ENCODE measurements at places on chromosomes 7 and 10.

- DNase-seq, result peak; percentile 93
Observed at GRCh38 chr7:73683056-73683787, at the start of the genes BUD23 and DNAJC30. Gene BUD23 (plus strand): TSS chr7:73683597. CDS start chr7:73683626, 29 bp downstream. Gene DNAJC30 (minus strand): TSS chr7:73683453. CDS start chr7:73683423, 30 bp downstream.

GRCh38 chr7:47248797-47249196 is 333.1 kb downstream of the TNS3 start:
- no peak for DNase-seq

DNA sequence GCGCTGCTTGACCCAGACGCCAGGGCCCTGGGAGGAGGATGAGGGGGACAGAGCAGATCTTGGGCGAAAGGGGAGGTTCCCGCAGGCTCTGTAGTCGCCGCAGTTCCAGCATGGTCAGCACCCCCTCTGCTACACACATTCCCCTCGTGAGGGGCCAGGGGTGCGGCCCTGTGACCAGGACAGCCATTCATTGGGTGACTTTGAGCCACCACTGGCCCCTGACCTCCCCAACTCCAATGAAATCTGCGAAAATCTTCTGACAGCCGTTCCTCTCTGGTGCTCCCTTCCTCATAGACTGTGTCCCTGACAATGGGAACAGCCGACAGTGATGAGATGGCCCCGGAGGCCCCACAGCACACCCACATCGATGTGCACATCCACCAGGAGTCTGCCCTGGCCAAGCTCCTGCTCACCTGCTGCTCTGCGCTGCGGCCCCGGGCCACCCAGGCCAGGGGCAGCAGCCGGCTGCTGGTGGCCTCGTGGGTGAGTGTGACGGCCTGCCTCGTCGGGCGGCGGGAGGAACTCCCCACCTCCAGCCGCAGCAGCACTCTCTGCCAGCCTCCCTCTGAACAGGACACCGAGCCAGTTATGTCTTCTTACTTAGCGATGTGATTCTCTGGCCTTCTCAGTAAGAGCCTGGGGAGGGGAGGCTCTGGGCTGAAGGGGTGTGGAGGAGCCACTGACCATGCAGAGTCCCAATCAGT is 825 bp downstream of the TMEM176A start:
- DNase-seq, result no peak

DNA sequence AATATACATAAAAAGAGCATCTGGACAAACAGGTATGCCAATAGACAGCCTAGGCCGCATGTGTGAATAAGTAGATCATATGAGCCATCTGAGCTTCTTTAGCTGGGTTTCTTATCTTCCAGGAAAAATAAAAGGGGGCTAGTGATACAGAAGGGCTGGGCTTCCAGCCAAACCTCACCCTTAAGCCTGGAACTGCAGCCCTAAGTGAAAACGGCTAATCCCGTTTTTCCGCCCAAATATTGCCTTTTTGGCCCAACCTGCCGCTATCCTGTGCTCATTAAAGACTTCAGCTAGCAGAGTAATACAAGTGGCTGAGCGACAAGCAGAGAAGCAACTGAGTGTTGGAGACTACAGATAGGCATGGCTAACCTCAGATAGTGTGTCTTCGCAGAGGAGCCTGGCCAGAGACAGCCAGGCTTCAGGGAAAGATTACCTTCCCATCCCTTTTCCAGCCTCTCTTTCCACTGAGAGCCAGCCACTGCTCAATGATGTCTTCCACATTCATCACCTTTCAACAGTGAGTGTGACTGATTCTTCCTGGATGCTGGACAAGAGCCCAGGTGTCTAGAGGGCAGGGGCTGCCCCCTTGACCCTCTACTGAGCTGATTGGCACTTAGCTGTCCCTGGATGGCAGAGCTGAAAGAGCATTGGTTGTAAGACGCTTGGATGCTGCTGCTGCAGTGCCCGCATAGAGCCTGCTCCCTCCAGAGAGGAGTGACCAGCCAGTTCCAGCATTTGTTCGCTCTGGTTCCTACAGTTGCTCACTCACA is 108.9 kb downstream of the ITGB8 start:
- DNase-seq, result no peak

DNA sequence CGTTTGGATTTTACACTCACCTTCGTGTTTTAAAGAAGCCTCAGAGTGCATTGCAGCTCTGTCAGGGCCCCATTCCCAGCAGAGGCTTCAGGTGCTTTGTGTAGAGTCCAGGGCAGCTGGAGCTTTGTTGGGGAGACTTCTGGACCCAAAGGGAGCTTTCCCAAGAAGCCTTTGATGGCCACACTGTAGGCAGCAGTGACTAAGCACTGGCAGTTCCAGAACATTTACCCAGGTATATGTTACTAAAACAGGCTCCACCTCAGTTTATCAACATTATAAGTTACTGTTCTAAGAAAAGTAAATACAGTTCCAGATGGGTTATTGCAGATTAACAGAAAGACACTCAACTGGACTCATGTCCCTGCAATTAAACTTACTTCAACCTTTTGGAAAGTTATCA is 66.8 kb downstream of the LANCL2 start:
- DNase-seq, result no peak

GRCh38 chr7:141974831-141975230 is 1.3 kb upstream of the TAS2R38 start:
- no peak for DNase-seq

DNA sequence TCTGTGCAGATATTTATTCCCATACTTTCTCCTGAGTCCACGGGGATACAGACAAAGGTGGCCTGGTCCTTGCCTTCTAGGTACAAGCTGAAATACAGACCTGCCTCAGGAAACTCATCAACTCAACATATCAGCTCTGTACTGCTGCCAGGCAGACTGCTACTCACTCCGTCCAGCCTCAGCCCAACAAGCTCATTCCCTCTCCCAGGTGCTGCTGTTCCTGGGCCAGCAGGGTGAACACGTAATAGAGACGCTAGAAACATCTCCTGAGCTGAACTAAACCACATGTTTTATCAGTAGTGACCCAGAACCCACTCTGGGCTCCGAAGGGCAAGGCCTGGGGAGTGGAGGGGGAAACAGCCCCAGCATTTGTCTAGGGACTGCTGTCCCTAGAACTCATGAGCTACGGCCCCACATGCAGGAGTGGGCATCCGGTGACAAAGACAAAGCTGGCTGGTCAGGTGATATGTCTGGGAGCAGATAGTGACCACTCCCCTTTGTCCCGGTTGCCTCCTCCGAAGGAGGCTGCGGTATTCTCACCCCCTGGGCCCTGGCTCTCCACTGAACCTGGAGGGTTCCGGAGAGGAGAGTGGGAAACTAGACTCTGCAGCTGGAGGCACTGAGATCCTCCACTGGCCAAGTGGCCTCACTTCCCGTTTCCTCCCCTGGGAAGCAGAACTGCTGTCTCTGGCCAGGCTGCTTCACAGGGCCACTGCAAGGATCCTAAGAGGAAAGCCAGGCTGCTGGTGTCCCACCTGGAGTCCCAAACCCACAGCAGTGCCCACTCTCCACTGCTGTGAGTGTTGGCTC is 116.1 kb downstream of the FAM53B start:
- DNase-seq, result no peak

DNA sequence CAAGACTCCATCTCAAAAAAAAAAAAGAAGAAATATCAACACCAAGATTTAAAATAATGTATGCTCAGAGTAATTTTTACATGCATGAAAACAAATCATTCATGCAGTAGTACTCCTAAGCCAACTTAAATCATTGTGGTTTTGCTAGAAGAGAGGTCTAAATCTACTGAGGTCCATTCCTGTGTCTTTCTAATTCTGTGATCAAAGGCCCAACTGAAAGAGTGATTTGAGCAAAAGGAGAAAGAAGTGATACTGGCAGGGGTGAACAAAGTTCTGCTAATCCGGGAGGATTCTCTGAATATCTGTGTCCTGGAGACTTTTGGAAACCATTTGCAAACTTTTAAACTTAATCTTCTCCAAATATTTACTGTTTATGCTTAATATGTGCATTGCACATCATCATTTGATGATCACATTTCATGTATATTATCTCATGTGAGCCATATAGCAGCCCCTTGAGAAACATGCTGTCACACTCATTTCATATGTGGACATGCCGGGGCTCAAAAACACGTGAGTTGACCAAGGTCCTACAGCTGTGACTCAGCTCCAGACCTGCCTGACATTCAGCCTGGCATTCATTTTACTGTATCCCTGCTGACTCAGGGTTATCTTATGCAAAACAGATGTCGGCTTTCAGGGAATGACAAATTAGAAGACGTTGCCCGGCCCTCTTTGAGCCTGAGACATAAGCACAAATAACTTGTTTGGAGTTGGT is 76.4 kb downstream of the FAM107B start:
- no peak for DNase-seq

DNA sequence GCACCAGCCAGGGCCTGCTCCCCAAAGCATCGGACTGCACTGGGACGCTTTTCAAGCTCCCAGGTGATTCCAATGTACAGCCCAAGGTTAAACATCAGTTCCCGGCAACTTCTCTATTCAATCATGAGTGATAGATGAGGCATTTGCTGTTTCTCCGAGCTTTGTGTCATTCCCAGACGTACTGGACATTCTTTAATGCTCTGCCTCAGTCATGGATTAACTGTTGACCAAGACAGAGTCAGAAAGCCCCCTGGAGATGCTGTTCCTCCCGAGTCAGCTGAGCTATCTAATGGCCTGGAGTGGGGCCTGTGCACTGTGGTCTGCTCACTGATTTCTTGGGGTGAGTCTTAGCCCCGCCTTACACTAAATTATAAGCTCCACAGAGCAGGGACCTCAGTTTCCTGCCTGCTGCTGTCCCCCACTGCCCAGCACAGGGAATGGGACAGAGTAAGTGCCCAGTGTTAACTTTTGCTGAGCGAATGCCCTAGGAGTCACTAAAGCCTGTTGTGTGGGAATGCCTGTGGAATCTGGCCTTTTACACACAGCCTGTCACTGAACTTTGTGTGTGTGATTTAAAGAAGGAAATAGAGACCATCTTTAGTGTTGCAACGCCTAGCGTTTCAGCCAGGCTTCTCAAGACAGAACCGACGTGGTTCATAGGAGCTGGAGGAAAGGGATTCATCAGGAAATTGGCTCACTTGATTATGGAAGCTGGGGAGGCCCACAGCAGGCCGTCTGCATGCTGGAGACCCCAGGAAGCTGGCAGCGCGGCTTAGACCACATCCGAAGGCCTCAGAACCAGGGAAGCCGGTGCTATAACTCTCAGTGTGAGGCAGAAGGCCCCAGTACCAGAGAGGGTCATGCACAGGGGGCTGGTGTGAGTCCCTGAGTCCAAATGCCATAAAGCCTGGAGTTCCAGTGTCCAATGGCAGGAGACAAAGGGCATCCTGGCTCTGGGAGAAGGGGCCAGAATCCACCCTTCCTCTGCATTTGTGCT is 29.3 kb upstream of the RNF32 start:
- no peak for DNase-seq

- DNase-seq, result no peak
Observed at GRCh38 chr7:34299066-34299465, 359.0 kb upstream of the NPSR1 start.

DNA sequence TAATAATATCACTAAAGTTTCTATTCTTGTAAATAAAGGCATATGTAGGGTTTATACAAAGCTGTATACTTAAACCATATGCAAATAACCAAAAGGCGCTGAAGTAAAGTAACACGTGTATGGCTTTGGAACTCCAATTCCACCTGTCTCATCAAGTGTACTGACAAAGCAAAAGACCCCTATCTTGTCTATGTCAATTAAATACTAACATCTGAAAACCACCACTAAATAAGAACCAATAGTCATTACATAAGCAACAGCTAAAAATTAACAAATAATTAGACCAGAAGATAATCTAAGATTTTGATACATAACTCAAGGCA is 93.9 kb downstream of the KMT2C start:
- DNase-seq, result no peak

- no peak for DNase-seq
Observed at GRCh38 chr7:23530405-23530804, 1.4 kb downstream of the TRA2A start.

DNA sequence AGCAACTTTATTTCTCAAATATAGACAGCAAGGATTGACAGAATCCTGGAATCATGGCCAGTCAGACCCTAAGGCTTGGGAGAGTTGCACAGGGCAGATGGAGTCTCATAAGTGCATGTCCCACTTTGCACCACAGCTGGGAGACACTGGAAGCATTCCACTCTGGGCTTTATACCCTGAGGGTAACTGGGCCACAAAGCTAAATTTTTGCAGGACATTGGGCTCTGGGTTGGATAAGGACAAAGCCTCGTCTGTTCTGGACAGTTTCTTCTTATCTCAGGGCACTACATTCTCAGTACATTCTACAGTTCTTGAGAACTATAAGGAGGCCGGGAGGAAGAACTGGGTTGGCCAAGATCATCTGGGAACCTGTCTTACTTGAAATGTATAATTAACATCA is 158.3 kb upstream of the IGFBP3 start:
- DNase-seq, result no peak

- DNase-seq, result no peak
Observed at GRCh38 chr7:32039000-32039756, 31.0 kb downstream of the PDE1C start.

DNA sequence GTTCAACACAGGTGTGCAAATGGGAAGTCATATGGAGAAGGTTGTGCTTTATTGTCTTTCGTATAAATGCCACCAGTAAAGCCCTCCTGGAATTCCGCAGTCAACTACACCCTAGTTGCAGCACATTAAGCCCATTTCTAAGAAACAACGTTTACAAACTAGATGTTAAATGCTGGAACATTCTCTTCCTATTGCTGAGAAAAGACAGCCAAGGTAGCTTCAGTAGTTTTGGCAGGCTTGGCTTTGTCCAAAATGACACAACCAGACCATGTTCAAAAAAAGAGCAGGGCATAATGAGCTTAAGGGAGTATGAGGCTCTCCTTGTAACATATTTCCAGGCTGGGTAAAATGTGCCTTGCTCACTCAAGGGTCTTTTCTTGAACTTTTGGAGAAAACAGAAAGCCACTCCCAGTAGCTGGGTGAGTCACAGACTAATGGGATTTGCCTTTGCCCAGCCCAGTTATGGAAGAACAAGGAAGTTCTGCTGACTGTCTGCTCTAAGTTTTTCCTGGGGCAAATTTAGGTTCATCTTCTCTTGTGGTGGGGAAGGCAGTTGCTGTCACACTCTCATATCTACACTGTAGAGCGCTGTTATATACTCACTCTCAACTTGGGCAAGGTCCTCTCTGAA is 238.7 kb downstream of the PLXNA4 start:
- DNase-seq, result no peak

GRCh38 chr7:27160145-27160545 is 3.7 kb upstream of the HOXA7 start:
- DNase-seq, result no peak

- DNase-seq, result no peak
Observed at GRCh38 chr7:151758622-151759540, 118.0 kb downstream of the PRKAG2 start.

DNA sequence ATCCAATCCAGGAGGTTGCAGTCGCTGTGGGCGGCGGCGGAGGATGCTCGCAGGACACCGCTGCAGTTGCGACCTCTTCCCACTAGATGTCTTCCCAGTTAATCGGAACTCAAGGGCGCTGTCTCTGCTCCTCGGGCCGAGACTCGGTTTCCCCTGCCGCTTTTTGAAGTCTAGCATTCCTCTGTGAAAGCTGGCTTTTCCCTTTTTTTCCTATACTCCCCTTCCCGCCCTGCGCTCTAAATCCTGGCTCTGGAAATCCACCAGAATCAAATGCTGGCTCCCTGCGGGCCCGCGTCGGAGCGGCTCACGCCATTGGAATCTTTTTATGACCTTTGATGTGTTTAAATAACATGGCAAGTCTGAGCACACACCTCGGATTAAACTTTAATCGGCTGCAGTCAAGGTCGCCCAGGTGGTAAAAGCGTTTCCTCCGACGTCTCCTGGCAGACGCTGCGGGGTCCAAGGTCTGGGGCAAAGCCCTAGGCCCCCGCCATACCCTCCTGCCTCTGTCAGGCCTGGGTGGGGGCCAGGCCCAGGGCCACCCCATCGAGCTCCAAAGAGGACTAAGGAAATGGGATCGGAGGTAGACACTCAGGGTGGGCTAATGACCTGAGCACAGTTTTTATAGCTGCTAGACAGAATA is 10.7 kb upstream of the HOXA13 start:
- no peak for DNase-seq
